ENCODE measurements at places on chromosomes 6 and 20. TPM values are rescaled to one million over a fixed set of nuclear protein-coding genes. Genes with fewer than 3 reads are reported as not detected.

LAMP5 gene
- polyA plus RNA-seq = 7.2 TPM

CST1 gene
- not detected for polyA plus RNA-seq

WFDC12 gene
- polyA plus RNA-seq = not detected

RAD21L1 gene
- not detected for polyA plus RNA-seq

SNX5 gene
- 232 TPM for polyA plus RNA-seq

SLC16A10 gene
- 24.4 TPM for polyA plus RNA-seq

DLK2 gene
- polyA plus RNA-seq = 0.90 TPM

ECT2L gene
- 0.28 TPM for polyA plus RNA-seq

MCHR2 gene
- not detected for polyA plus RNA-seq

THBD gene
- 5.3 TPM for polyA plus RNA-seq

FHL5 gene
- 0.28 TPM for polyA plus RNA-seq

FAM209B gene
- 0.24 TPM for polyA plus RNA-seq

HTR1B gene
- 0.42 TPM for polyA plus RNA-seq

KCNK15 gene
- polyA plus RNA-seq = not detected

DBNDD2 gene
- 27.0 TPM for polyA plus RNA-seq

FRK gene
- 5.3 TPM for polyA plus RNA-seq

FOXA2 gene
- not detected for polyA plus RNA-seq

GRM4 gene
- 0.42 TPM for polyA plus RNA-seq

TNFRSF6B gene
- polyA plus RNA-seq = 1.7 TPM

FAXC gene
- 6.9 TPM for polyA plus RNA-seq

OR10C1 gene
- not detected for polyA plus RNA-seq

AGER gene
- polyA plus RNA-seq = 15.8 TPM
